ENCODE measurements at places on chromosomes 6 and 20.

- peaks cover 25% of the 10 kb centered on the region for H3K4me1 ChIP-seq
- no peak for DNase-seq
- peaks cover 10% of the 10 kb centered on the region for H3K27me3 ChIP-seq
- H3K4me3 ChIP-seq: no peak overlapping the region
- no peak overlapping the region for H3K27ac ChIP-seq
Observed at GRCh38 chr6:149900620-149901443, 2.9 kb upstream of the RAET1E start.

GRCh38 chr20:44748005-44748370, 2.3 kb downstream of the KCNK15 start:
- H3K27ac ChIP-seq: no peak overlapping the region
- H3K4me3 ChIP-seq: peak overlapping the region; percentile 75
- DNase-seq: no peak
- no peaks in the 10 kb centered on the region for H3K36me3 ChIP-seq

DNA sequence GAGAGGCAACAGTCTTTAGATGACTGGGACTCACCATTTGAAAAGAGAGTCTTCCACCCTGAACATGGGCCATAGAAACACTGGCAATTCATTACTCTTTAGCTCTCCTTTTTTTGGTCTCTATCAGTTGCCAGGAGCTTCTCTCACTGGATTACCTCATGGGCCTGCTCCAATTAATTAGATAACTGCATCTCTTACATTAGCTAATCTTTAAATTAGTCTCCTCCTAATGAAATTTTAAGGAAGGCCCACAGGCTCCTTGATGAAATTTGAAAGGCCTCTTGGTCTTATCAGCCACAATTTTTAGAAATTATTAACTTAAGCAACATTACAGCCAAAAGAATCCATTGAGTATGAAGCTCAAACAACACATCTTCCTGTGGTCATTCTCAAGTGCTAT, 184.4 kb downstream of the UNC5CL start:
- no peak overlapping the region for H3K27ac ChIP-seq
- peaks cover 10% of the 10 kb centered on the region for H3K27me3 ChIP-seq
- no peaks in the 10 kb centered on the region for H3K4me1 ChIP-seq

DNA sequence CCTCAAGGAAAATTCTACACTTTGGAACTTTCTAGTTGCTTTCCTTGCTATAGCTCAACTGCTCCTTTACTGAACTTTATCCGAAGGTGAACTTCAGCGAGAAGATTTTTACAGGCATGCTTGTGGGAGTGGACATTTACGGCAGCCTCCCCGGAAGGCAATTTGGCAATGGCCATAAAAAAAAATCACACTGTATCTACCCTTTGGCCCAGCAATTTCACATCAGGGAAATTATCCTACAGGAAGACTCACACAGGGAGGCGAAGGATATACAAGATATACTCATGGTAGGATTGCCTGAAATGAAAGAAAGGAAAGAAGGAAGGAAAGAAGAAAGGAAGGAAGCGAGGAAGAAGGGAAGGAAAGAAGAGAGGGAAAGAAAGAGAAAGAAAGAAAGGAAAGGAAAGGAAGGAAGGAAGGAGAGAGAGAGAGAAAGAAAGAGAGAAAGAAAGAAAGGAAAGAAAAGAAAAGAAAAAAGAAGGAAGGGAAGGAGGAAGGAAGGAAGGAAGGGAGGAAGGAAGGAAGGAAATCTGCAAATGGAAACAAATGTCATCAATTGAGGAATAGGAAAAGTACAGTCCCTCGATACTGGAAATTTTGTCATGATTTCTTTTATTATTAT, 25.7 kb downstream of the OVOL2 start:
- H3K4me1 ChIP-seq: no peaks in the 10 kb centered on the region
- H3K4me3 ChIP-seq: no peak overlapping the region
- DNase-seq: no peak
- no peak overlapping the region for H3K27ac ChIP-seq
- no peaks in the 10 kb centered on the region for H3K36me3 ChIP-seq

- H3K27me3 ChIP-seq: peaks cover 10% of the 10 kb centered on the region
- no peak overlapping the region for H3K27ac ChIP-seq
- H3K4me1 ChIP-seq: peaks cover 1% of the 10 kb centered on the region
- H3K36me3 ChIP-seq: no peaks in the 10 kb centered on the region
- H3K4me3 ChIP-seq: no peak overlapping the region
Observed at GRCh38 chr20:62590309-62591121, 51.8 kb upstream of the SLCO4A1 start.

DNA sequence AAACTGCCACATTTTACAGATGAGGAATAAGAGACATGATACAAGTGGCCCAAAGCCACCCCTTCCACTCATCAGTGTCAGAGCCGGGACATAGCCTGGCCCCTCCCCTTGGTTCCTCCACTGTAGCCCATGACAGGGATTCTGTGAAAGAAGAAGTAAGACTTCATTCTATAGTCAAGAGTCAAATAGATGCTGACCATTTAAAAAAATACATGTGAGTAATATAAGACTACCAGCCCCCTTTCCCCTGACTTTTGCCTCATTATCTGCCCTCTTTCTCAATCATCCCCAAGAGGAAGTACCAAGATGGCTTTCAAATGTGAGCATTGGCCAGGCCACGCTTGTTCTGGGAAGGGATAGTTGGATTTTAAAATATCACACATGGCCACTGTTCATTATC, 57.8 kb upstream of the TAB2 start:
- H3K36me3 ChIP-seq: no peaks in the 10 kb centered on the region
- no peaks in the 10 kb centered on the region for H3K4me1 ChIP-seq
- no peaks in the 10 kb centered on the region for H3K27me3 ChIP-seq
- no peak overlapping the region for H3K4me3 ChIP-seq
- DNase-seq: no peak
- H3K27ac ChIP-seq: no peak overlapping the region

Data from osteocyte (in vitro differentiated cells).